ENCODE measurements at places on chromosomes 11 and 22. TPM values are rescaled to one million over a fixed set of nuclear protein-coding genes. Genes with fewer than 3 reads are reported as not detected.

Gene EXPH5
- 16.7 TPM for total RNA-seq

Gene HEPHL1
- total RNA-seq, result 1.7 TPM

Gene UPK3A
- not detected for total RNA-seq

Gene STIM1
- total RNA-seq, result 68.8 TPM

Gene ENDOD1
- total RNA-seq, result 47.9 TPM

Gene RNH1
- total RNA-seq, result 252 TPM

Gene MRGPRX4
- total RNA-seq, result not detected

Gene RBMXL2
- total RNA-seq, result not detected
